ENCODE measurements at places on chromosomes 2 and 18.

- DNase-seq, result no peak
Observed at GRCh38 chr2:140717481-140717880, 1413.3 kb downstream of the LRP1B start.

DNA sequence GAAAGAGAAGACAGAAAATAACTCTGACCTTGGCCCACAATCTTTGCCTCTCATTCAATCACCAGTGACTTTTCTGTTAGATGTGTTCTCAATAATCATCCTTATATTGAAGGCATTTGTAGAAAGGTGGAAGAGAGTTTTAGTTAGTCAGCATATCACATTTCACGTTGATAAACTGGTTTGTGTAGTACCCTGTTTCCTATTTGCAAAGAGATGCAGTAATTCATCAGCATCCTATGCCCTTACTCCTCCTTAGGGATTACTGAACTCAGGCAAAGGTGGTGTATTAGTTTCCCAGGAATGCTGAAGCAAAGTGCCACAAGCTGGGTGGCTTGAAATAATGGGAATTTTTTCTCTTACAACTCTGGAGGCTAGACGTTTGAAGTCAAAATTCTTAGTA, 145.0 kb downstream of the SPP2 start:
- DNase-seq, result no peak

DNA sequence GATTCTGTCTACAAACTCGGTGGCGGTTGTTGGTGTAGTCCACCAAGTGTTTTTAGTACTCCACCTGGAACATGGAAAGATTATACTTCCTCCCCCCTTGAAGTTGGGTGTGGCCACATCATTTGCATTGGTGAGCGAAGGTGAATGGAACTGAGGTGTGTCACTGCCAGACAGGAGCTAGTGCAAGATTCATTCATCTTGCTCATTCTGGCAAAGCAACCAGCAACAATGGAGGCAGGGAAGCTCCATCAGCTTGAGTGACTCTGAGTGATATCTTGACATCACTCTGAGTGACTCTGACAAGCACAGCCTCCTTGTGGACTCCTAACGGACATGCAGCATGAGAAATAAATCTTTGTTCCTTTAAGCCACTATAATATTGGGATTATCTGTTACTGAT, 54.7 kb upstream of the SLC1A4 start:
- DNase-seq, result no peak

DNA sequence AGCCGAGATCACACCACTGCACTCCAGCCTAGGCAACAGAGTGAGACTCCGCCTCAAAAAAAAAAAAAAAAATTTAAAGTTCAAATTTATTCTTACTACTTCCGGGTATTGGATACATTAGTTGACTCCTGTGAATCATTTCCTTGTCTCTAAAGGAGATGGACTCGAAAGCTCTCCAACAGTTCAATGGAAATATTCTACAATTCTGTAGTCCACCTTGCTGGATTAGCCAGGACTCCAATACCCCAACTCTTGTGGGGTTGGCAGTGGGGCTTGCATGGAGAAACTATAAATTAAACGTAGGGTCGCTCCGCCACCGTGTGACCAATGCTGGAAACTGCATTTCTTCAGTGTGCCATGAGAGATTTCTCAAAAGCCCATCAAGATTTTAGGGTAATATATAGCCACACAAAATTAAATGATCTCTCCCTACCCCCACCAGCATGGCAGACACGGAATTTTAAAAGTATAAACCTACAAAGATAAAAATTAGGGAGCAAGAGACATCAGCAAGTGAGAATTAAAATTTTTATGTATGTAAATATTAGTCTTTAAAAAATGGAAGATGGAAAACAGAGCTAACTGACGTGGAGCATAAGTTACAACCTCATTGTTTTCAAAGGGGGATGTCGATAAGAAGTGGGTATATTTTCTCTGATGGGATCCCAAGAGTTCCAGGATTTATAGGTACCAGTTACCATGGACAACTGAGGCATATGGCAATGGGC, 27.8 kb upstream of the GAREM2 start:
- DNase-seq, result peak; percentile 63

DNA sequence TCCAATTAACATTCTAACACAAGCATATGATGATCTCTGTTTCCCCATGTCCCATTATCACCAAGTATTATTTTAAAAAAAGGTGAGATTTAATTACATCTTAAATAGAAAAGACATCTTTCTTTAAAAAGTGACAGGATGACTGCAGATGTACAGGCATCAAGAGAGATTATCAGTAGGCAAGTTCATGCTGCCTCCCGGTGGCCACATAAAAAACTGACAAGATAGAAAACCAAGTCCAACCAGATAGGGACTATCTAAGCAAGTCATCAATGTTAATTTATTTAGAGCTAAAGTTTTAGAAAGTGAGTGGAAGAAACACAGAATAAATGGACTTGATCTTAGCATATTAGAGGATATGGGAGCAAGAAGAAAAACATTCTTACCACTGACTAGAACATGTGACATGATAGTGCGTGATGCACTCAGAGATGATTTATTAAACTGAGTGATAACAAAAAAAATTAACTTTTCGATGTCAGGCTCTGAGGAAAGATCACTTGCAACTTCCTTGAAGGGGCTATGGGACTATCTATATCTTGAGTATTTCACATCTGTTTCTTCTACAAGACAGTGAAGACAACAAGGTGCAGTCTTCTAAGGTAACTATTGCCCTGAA, 5.4 kb upstream of the TDRD15 start:
- no peak for DNase-seq

GRCh38 chr2:148209603-148210002, 188.7 kb downstream of the MBD5 start:
- no peak for DNase-seq

GRCh38 chr2:201523506-201523905, 72.0 kb downstream of the STRADB start:
- DNase-seq, result no peak

DNA sequence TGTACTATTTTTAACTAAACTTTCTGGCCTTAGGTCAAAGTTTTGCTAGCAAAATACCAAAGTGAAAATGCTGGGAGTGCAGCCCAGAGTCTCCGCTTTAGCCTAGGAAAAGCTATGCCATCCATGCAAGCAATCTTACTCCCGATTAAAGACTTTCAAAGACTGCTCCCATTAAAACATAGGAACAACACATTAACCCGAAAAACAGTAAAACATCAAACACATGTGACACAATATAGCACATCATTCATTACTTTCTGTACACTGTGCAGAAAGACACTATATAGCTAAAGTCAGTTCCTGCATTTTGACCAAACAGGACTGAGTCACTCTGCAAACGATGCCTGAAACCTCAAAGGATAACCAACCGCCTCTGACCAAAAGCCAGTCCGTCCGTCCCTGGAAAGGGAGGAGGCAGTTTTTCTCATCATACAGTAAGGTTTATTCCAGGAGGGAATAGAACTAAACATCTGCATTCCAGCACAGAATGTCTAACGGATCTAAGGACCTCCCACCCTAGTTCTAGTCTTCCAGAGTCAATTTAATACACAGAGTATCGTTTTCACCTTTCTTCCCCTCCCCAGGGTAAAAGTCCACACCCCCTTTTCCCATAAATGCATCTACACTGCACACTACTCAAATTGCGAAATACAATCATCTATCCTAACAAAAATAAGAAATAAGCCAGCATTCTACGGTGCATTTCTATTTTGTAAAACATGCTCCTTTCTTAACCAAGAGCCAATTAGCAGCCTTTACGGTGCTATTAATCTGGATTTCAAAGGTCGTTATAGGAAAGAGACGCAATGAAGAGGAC, 1.7 kb downstream of the ROCK2 start:
- DNase-seq, result no peak

DNA sequence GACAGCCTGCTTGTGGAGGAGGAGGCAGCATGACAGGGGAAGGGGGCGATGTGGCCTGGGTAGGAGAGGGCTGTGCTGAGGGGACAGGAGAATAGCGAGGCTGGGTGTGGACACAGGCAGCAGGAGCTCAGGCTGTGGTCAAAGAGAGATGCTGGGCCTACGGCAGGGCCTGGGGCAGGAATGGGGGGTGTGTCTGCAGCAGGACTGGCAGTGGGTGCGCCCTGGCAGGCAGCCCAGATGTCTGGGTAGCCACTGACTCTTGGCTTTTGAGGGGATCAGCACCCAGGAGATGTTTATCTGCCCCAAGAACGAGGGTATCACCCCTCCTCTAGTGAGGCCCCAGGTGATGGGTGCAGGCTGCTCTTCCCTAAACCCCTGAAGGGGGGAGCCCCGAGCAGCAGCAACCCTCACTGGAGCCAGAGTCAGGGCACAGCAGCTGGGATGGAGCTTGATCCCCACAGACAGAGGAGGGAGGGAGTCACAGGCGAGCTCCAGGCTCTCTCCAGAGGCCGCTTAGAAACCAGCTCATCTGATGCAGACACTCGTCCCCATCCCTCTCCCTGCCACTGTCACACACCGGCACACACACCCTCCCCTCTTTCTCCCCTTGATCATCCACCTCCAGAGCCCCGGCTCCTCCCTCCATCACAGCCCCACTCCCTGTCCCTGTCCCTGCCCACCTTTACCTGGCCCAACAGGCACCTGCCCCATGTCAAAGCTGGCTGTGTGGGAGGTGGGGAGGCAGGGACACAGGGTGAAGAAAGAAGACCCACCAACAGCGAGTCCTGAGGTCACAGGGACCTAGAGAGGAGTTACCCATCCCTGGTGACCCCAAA, 29.8 kb upstream of the TNS1 start:
- no peak for DNase-seq

DNA sequence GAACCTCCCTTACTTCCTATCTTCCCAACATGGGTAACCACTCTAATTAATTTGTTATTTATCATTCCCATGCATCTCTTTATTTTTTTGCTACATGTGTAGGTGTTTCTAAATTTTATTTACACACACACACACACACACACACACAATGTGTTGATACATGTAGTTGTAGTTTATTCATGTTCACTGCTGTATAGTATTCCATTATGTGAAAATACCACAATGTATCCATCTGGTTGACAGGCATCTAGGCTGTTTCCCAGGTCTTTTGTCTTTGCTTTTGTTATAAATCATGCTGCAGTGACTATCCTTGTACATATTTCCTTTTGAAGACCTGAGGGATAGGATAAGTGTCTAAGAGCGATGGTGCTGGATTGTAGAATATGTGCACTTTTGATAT, 59.7 kb downstream of the ACAA2 start:
- no peak for DNase-seq

GRCh38 chr2:146916914-146917313, 927.9 kb upstream of the ACVR2A start:
- no peak for DNase-seq

GRCh38 chr2:27033253-27033852, 588 bp downstream of the TMEM214 start:
- no peak for DNase-seq

- DNase-seq, result no peak
Observed at GRCh38 chr2:23478933-23479683, 94.1 kb downstream of the KLHL29 start.

GRCh38 chr2:100260712-100261620, 61.3 kb downstream of the LONRF2 start:
- peak; percentile 21 for DNase-seq

- peak; percentile 30 for DNase-seq
Observed at GRCh38 chr2:64982311-64982857, 6.8 kb upstream of the SLC1A4 start.

DNA sequence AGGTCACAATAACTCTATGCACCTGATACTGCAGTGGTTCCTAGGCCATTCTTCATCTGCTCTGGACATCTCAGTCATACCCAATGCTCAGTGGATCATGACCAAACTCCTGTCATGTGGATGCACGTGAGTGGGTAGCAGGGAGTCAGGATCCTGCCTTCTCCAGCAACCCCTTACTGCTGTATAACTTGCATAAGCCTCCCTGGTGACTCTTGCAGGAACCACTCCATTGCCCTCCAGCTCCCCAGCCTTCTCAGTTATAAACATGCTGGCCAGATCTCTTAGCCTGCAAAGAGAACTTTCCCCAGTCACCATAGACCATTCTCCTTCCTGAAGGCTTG, 98.6 kb upstream of the ZNF397 start:
- no peak for DNase-seq

- no peak for DNase-seq
Observed at GRCh38 chr2:132422736-132423135, 6.1 kb downstream of the GPR39 start.

GRCh38 chr18:49013291-49013691, 62.5 kb upstream of the SMAD7 start:
- no peak for DNase-seq

DNA sequence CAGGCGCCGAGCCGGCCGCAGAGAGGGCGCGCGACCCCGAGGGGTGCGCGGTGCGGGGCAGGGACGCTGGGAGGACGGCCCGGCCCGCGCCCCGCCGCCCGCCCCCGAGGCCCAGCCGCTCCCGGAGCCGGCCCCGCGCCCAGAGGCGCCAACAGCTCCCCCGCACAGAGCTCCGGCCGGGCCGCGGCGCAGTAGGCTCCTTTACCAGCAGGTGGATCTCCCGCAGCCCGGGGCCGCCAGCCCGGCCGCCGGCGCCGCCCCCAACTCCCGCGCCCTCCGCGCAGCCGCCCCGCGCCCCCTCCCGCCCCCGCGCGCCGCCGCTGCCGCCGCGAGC, 258 bp downstream of the MGAT4A start:
- peak; percentile 74 for DNase-seq
